ENCODE measurements at places on chromosomes 7 and 10.

- DNase-seq: peak; percentile 49
Observed at GRCh38 chr7:19442016-19442785, 266.6 kb downstream of the POLR1F start.

- no peak for DNase-seq
Observed at GRCh38 chr7:141451232-141451631, 100.0 kb upstream of the AGK start.

GRCh38 chr7:72539702-72540101, 127.6 kb upstream of the CALN1 start:
- DNase-seq: no peak

GRCh38 chr10:124665980-124666379, 78.2 kb downstream of the FAM53B start:
- no peak for DNase-seq

DNA sequence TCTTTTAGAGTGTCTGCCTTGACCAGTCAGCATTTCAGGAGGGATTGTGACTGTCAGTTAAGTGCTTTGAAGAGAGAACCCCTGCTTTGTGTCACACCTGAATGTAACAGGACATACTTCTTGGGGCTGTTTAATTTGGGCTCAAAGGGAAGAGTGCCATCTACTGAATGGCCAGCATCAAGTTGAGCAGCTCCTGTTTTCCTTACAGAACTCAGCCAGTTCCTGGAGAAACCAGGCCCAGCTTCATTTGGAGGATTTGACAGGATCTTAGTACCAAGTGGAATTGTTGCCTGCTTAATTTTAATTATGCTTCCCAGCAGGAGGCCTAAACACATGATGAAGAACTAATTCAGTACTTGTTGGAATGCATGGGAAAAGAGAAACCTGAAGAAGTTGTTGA, 8.3 kb downstream of the ADD3 start:
- DNase-seq: no peak

DNA sequence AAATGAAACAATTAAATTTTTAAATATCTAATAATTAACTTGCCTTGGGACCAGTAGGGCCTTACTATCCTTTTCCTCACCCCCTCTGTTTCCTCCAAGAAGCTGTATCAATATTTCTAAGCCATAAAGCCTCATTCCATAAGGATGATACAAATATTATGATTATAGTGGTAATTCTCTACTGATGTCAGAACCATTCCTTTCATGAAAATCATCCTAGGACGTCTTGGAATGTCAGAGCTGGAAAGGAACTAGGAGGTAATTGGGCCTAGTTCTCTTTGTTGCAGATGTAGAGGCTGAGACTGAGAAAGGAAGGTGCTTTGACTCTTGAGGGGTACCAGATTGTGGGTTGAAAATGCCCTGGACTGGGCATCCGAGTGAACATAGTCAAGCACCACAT, 766.7 kb upstream of the GHITM start:
- DNase-seq: no peak

DNA sequence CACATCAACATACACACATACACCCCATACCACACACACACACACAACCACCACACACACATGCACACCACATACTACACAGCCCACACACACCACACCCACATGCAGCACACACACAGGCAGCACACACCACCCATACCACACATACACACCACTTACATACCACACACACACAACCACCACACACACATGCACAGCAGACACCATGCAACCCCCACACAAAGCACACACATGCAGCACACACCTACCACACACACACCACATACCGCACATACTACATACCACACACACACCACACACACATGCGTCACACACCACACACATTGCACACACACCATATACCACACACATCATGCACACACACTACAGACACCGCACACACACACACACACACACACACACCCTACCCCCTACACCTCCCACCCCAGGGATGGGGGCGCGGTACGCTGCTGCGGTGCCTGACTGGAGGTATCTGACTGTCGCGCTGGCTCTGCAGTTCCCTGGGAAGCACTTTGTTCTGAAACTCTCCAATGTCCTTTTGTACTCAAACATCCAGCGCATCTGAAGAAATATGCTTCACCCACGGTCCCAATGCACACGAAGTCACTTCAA, 5.4 kb upstream of the TRPV6 start:
- DNase-seq: no peak

DNA sequence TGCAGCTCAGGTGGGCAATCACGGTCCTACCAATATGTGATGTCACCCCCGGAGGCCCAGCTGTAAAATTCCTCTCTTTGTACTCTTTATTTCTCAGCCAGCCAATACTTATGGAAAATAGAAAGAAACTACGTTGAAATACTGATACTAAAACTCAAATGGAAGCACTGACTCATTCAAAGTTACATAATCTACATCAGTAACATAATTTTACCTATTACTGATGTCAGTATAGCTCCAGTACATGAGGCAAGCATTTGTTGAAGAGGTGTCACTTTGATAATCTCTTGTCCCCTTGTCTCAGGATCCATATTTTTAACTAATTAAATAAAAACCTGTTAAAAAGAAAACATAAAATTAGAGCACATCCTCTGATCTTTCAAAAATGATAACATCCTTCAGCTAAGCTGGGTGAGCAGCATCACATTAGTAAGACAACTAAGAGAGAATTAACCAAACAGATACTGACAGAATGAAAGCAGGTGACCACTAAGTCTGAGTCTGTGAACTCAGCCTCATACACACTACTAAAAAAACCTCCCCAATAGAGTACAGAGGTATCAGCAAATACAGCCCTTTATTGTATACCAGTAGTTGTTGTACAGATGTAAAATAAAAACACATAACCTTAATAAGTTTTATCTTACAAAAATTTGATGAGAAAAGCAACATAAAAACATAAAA, 17.6 kb downstream of the SLC25A40 start:
- DNase-seq: no peak

- no peak for DNase-seq
Observed at GRCh38 chr10:29285624-29286051, 3.2 kb upstream of the LYZL1 start.

GRCh38 chr7:36305648-36306047, 84.0 kb upstream of the ANLN start:
- no peak for DNase-seq

- DNase-seq: no peak
Observed at GRCh38 chr10:91883549-91884444, 25.5 kb downstream of the FGFBP3 start.

GRCh38 chr7:48505466-48505865, 334.2 kb downstream of the ABCA13 start:
- no peak for DNase-seq

- no peak for DNase-seq
Observed at GRCh38 chr10:119896061-119896655, 3.6 kb downstream of the SEC23IP start.

- no peak for DNase-seq
Observed at GRCh38 chr7:6022707-6023106, 8.5 kb upstream of the ANKRD61 start.

- no peak for DNase-seq
Observed at GRCh38 chr7:151671514-151671913, 151.8 kb upstream of the RHEB start.

DNA sequence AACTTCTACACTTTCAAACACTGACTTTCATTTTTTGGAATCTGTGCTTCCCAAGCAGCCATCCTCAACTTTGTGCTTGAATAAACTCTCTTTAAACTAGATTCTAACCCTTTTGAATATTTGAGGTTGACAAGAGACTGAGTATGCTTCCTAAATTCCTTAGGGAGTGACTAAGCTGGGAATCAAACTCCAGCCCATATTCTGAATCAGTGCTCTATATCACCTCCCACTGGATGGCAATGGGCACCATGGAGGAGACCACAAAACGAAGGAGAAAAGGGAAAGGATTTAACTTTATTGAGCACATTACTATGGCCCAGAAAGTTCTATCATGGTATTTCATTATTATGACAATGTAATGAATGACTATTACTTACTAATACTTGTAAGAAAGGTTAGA, 17.2 kb upstream of the SLC26A4 start:
- no peak for DNase-seq

GRCh38 chr7:149444287-149444686, 16.6 kb downstream of the ZNF777 start:
- no peak for DNase-seq

Measured in NCI-H460 (cell line).